Stimulated activated memory B cell treated with anti-CD40 and anti-IgM and Interleukin-4, amounts not matched to agents 10 μg/mL and 1 μg/mL and 100 μg/mL, for 72 hours (primary cell): ENCODE measurements at places on chromosomes 13 and 19.

DNA sequence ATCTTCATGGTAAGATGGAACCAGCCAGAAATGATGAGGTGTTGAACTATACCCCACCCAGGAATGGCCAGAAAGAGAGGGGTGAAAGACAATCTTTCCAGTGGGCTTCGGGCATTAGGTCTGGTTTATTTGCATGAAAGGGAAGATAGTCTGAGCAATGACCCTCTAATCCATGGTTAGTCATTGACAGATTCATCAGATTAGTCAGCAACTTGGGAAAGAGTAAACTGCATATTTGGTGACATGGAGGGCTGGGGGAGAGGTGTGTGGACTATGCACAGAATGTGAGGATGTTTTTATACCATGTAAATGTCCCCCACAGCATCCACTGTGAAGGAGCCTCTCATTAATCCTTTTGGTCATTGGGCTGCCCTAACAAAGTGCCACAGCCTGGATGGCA, 30.1 kb upstream of the USP12 start:
- no peak for ATAC-seq
- no peak overlapping the region for H3K27ac ChIP-seq
- H3K27me3 ChIP-seq = no peaks in the 10 kb centered on the region
- H3K36me3 ChIP-seq = no peaks in the 10 kb centered on the region

DNA sequence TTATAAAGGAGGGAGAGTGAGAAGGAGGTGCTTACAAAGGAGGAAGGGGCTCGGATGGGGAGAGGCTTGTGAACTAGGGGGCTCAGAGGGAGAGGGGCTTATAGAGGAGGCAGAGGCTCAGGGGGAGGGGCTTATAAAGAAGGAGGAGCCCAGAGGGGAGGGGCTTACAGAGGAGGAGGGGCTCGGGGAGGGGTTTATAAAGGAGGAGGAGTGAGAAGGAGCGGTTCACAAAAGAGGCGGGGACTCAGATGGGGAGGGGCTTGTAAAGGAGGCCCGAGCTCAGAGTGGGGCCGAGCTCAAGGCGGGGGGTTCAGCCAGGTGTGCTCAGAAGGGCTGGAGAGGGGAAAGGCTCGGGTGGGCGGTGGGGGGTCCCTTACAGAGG, 500 bp downstream of the SMIM24 start:
- no peak overlapping the region for H3K27ac ChIP-seq
- no peak for ATAC-seq
- H3K4me3 ChIP-seq = no peak overlapping the region
- H3K4me1 ChIP-seq = peaks cover 25% of the 10 kb centered on the region
- H3K27me3 ChIP-seq = peaks cover 15% of the 10 kb centered on the region

- H3K4me3 ChIP-seq = no peak overlapping the region
- peaks cover 7% of the 10 kb centered on the region for H3K4me1 ChIP-seq
- no peak for ATAC-seq
- H3K27ac ChIP-seq = no peak overlapping the region
- H3K36me3 ChIP-seq = no peaks in the 10 kb centered on the region
Observed at GRCh38 chr19:11140896-11141295, 14.7 kb downstream of the SPC24 start.

- no peaks in the 10 kb centered on the region for H3K36me3 ChIP-seq
- ATAC-seq = no peak
- H3K27me3 ChIP-seq = peaks cover 17% of the 10 kb centered on the region
Observed at GRCh38 chr13:29897102-29897501, 46.7 kb upstream of the UBL3 start.

- H3K36me3 ChIP-seq = no peaks in the 10 kb centered on the region
- H3K4me3 ChIP-seq = no peak overlapping the region
- H3K27me3 ChIP-seq = peaks cover 5% of the 10 kb centered on the region
Observed at GRCh38 chr13:40333226-40333625, 333.2 kb downstream of the FOXO1 start.

DNA sequence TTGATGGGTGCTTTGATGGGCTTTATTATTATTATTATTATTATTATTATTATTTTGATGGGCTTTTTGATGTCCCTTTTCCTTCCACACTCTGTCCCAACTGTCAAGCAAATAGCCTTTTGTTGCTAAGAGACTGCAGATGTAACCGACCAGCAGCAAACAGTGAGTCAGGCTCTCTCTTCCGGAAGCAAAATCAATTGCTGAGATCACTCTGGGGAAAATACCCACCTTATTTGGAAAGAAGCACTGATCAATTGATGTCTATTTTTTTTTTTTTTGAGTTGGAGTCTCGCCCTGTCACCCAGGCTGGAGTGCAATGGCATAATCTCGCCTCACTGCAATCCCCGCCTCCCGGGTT, 2.9 kb downstream of the LDLR start:
- H3K4me1 ChIP-seq = peaks cover 42% of the 10 kb centered on the region
- no peak overlapping the region for H3K4me3 ChIP-seq
- H3K27me3 ChIP-seq = peaks cover 8% of the 10 kb centered on the region
- no peak for ATAC-seq
- peak overlapping the region; percentile 44 for H3K27ac ChIP-seq

DNA sequence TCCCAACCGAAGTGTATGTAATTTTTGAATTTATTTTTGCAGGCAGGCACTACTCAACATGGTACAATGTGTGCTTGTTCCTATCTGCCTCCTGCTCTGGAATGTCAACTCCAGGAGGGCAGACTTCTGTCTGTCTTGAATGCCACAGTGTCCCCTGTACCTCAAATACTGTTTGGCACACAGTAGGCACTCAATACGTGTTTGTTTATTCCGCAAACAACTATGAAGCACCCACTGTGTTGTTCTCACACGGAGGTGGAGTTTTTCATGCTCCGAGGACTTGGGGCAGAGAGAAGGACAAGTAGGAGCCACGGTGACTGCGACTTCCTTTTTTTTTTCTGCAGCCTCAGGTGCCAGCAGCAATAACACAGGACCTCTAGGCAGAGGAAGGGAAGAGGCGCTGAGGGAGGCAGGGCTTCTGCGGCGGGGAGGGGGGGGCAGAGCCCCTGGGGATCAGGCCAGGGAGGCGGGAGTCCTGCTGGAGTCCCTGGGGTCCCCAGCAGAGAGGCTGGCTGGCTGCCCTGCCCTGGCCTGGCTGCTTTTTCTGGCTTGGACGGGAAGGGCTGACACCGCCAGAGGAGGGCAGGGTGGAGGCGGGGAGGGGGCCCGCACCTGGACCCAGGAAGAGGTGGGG, 29.3 kb upstream of the TNFAIP8L1 start:
- peaks cover 30% of the 10 kb centered on the region for H3K27me3 ChIP-seq
- no peak overlapping the region for H3K4me3 ChIP-seq
- peaks cover 10% of the 10 kb centered on the region for H3K4me1 ChIP-seq

DNA sequence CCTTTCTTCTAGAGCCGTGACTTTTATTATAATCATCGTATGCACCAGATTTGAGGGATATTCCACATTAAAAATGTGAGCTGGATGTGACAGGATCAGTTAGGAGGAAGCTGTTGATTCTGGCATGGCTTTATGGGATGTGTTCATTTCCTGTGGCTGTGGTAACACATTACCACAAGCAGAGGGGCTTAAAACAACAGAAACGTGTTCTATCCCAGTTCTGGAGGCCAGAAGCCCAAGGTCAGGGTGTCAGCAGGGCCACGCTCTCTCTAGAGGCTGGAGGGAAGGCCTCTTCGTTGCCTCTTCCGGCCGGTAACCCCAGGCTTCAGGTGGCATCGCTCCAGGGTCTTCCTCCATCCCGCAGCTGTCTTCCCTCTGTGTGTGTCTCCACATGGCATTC, 14.5 kb downstream of the MED25 start:
- ATAC-seq = no peak
- peaks cover 46% of the 10 kb centered on the region for H3K36me3 ChIP-seq
- H3K4me3 ChIP-seq = no peak overlapping the region

- no peak overlapping the region for H3K27ac ChIP-seq
- H3K36me3 ChIP-seq = no peaks in the 10 kb centered on the region
- no peak for ATAC-seq
- H3K27me3 ChIP-seq = no peaks in the 10 kb centered on the region
Observed at GRCh38 chr13:104057861-104058260, 991.6 kb upstream of the SLC10A2 start.

DNA sequence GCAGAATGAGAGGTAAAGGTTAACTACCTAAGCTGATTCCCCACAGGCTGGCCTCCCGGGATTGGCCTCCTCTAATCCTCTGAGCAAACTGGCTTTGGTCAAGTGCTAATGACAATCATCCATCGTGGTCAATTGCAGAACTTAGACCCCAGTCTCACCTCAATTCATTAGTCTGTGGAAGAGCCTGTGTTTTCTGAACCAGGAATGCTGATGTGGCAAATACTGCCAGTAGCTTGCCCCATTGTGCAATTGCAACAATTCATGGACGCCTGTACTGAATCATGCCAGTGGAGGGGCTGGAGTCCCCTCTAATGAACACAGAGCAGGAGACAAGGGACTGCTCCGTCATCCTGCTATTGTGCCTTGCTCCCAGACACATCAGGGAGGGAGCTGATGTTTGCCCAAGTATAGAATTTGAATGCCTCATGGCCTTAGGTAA, 1256.5 kb downstream of the EFNB2 start:
- no peaks in the 10 kb centered on the region for H3K27me3 ChIP-seq
- ATAC-seq = no peak
- H3K27ac ChIP-seq = no peak overlapping the region
- H3K36me3 ChIP-seq = no peaks in the 10 kb centered on the region

DNA sequence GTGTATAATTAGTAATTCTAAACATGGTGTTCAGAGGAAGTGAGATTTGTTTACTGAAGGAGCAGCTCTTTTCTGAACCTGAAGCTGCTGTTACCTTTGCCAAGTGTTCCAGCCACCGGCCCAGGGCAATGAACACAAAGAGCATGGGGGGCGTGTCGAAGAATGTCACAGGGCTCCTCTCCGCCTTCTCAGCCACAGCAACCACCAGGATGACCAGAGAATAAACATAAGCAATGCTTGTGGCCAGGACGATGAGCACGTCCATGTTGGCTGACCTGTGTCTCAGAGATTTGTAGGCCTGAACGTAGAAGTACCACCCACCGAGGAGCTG, 53.1 kb downstream of the ATP7B start:
- no peak for ATAC-seq
- peaks cover 15% of the 10 kb centered on the region for H3K27me3 ChIP-seq
- no peaks in the 10 kb centered on the region for H3K36me3 ChIP-seq
- H3K27ac ChIP-seq = peak overlapping the region; percentile 33

- H3K4me1 ChIP-seq = no peaks in the 10 kb centered on the region
- H3K27me3 ChIP-seq = no peaks in the 10 kb centered on the region
- no peak overlapping the region for H3K4me3 ChIP-seq
- no peaks in the 10 kb centered on the region for H3K36me3 ChIP-seq
Observed at GRCh38 chr13:110018009-110018408, 231.6 kb upstream of the IRS2 start.
